Occipital lobe (tissue), 3 donors: ENCODE measurements at places on chromosomes 4 and X. TPM values are rescaled to one million over a fixed set of nuclear protein-coding genes. Genes with fewer than 3 reads are reported as not detected.

The ADAM29 gene
- total RNA-seq: 0.31 TPM

- DNase-seq: no peak
Observed at GRCh38 chrX:74405973-74406489, 15.3 kb upstream of the SLC16A2 start.

GRCh38 chr4:25949173-25949748 lies 35.2 kb downstream of the SMIM20 start:
- no peak for DNase-seq

DNA sequence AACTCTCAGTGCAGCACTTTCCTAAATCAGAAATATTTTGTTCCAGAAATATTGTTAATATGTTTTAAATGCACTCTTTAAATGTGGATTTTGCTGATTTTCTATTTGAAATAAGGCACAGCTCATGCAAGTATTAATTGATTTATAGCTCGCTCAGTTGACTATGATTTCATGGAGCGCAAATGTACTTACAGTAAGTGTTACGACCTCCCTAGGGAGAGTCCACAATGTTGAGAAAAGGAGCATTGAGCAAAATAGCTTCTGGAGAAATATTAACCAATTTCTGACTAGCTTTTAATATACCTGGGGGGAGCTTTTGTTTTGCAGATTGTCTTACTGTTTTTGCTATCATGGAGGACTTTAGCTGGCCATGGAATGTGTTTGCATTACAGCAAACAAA lies 1687.5 kb downstream of the STIM2 start:
- DNase-seq: no peak

DNA sequence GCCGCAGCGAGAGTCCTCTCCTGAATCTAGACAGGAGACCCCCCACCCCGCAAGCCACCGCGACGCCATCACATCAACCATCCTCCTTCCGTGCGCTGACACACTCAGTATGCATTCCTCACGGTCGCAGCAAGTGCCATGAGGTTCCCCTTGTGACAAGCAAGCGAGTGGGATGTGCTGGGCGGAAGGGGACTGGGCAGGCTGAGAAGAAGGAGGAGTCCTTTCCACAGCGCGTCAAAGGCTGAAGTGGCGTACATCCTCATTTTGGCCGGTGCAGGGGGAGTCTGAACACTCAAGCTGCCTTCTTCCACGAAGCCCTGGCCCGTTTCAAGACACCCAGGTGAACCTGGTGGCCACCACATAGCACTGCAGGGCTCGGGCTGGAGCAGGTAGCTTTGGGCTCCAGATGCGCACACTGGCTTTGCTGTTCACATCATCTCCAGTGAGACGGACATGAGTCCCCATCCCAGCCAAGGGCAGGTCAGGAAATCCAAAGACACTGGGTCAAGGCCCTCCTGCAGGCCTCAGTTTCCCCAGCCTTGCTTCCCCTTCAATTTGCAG lies 30.4 kb downstream of the CCNQ start:
- no peak for DNase-seq

The XAGE2 gene
- not detected for total RNA-seq

The HEPH gene
- total RNA-seq: 5.1 TPM

The TMEM154 gene
- 0.47 TPM for total RNA-seq

DNA sequence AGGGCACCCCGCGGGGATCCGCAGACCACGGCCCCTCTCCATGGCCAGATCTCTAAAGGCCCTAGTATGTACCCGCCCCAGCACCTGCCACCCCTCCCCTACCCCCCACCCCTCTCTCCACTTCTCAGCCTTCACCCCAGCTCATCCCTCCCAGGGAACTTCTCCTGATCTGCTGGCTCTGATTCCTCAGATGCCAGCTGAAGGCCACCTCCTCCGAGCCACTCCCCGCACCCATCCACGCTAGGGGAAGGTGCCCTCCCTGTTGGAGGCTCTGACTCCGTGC lies 11.9 kb downstream of the PSAPL1 start:
- no peak for DNase-seq

GRCh38 chr4:52366621-52367020 lies 292.5 kb downstream of the USP46 start:
- DNase-seq: no peak

DNA sequence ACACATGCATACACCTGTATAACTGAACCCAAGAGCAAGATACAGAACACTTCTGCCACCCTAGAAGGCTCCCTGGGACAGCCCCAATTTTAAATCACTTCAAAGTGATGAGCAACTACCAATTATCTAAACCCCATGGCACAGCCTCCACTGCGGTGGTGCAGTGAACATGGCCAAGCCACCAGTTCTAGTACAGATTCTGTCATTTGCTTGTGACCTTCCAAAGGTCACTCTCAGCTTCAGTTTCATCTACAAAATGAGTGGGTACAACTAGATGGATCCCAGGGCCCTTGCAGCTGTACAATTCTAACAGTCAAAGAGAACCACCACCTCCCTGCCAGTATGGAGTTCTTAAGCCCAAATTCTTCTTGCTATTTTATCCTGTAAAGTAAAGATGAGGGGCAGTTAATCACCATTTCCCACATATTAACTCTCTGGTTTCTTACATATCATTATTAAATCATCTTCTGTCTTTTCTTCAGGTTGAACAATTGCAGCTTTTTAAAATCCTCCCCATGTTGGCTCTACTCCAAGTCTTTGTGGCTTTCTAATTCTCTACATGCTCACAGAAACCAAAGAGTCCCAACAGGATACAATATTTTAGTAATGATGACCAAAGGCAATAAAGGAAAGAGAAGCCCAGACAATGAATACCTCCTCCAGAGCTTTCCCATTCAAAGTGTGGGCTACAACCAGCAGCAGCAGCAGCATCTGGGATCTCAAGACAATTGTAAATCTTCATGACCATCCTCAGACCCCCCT lies 39.0 kb upstream of the GPM6B start:
- DNase-seq: no peak

DNA sequence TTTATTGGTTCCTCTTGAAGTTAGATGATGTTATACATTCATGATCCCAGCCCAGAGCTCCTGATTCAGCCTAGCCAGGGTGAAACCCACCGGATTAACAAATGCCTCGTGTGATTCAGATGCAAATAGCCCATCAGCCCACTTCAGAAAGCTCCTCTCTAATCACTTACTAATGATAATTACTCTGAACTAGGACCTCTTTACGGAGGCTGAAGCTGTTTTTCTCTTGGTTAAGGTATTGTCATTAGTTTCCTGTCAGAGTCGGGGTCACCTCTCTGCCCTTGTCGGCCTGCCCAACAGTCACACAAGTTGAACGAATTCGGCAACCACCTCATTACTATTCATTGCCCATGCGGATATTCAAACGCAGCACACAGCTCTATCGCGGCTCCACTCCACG lies 36.6 kb downstream of the ZFP42 start:
- no peak for DNase-seq

The TRAM1L1 gene
- total RNA-seq: 37.1 TPM

The FAM47E gene
- 3.9 TPM for total RNA-seq

The PAGE1 gene
- not detected for total RNA-seq

GRCh38 chr4:88202443-88202842 lies 44.0 kb upstream of the ABCG2 start:
- DNase-seq: no peak

DNA sequence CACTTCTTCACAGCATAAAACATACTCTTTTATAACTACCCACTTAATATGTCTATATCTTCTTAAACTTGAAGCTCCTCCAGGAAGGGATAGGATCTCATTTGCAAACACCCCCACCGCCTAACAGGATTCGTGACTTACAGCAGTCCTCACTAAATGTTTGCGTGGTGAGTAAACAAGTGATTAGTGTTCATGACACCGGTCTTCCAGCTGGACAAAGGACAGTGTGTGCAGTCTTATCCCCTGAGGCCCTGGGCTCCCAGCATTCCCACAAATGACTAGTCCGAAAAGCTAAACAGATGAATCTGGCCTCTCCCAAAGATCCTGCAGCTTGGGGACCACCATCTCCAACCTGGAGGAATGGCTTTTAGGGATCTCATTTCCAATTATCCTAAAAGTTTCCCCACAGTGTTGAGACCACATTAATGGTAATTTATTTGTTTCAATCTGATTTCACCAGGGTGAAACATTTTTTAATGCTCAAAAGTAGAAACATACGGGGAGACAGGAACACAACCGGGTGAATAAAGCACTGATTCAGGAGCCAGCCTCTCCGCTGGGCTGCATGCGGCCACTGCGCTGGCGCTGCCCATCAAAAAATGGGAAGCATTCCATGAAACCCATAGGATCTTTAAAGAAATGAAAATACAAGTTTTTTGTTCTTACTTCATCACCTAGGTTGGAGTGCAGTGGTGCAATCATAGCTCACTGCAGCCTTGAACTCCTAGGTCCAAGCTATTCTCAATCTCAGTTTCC lies 69.2 kb downstream of the HADH start:
- DNase-seq: no peak
